ENCODE measurements at places on chromosomes 4 and X.

DNA sequence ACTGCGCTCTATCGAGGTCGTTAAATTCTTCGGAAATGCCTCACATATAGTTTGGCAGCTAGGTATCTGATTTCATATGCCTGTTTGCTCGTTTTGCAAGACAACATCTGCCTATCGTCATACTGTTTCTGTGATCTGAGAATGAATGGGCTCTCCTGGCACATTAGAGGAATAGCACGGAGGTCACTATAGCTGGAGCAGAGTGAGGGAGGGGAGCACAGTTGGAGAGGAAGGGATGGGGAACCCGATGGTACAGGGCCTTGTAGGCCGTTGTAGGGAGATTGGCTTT, 552 bp downstream of the IKBKG start:
- no peak for DNase-seq

- DNase-seq, result no peak
These were observed 11.5 kb downstream of the MAD2L1 start for GRCh38 chr4:120055162-120055561.

DNA sequence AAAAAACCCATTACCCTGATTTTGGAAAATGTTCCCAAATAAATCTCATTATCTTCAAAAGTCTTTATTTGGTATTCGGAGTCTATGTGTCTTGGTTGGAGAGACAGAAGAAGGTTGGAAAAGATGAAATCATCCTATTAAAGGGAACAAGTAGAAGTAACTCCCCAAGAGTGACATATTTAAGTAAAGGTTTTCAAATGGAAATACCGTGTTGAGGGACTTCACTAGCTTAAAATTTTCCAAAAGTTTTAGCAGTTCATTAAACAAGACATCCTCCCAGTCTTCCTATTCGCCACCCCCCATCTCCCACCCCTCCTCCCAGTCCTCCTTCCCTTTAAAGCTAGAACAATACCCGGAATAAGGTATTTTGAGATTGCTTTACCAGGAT, 62.7 kb upstream of the CCDC160 start:
- no peak for DNase-seq

GRCh38 chr4:30396772-30397475, 323.2 kb upstream of the PCDH7 start:
- no peak for DNase-seq

- peak; percentile 67 for DNase-seq
These were observed 14.5 kb downstream of the SLC25A5 start for GRCh38 chrX:119482481-119483480.

- DNase-seq, result no peak
These were observed 10.4 kb downstream of the SH3RF1 start for GRCh38 chr4:169260217-169260866.

All from endothelial cell (in vitro differentiated cells).